CD8-positive, alpha-beta T cell (primary cell): ENCODE measurements at places on chromosomes 16 and 17.

GRCh38 chr17:58399974-58400373 lies 17.4 kb downstream of the RNF43 start:
- DNase-seq, result no peak

GRCh38 chr17:81846743-81847689 lies 12.2 kb upstream of the PPP1R27 start:
- no peak for DNase-seq

DNA sequence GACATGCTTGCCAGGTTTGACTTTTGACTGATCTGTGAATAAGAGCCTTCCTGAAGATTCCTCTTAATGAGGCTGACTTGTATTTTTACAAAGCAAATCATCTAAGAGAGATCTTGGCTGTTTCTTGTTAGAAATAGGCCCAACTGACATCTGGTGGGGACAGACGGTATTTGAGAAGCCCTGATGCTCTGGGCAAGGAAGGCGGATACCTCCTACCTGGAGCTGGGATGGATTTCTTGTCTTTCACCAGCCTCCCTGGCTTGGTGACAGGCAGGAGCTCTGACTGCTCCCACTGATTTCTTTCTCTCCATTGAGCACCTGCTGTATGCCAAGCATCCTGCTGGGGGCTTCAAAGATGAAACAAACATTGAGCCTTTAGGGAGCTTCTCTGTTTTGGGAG lies 40.4 kb downstream of the AKAP1 start:
- DNase-seq, result no peak

DNA sequence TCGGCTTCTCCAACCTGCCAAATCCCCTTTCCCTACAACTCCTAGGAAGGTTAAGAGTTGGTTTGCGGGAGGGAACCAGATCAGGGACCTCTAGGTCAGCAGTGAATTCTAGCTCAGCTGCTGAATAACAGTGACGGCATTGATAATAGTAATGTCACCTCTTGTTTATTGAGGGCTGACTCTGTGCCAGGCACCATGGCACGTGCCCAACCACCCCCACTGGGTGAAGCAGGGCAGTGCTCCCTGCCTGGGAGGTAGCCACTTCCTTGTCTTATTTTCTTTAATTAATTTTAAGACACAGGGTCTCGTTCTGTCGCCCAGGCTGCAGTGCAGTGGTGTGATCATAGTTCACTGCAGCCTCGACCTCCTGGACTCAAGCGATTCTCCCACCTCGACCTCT lies 5.5 kb upstream of the PPL start:
- DNase-seq, result no peak

DNA sequence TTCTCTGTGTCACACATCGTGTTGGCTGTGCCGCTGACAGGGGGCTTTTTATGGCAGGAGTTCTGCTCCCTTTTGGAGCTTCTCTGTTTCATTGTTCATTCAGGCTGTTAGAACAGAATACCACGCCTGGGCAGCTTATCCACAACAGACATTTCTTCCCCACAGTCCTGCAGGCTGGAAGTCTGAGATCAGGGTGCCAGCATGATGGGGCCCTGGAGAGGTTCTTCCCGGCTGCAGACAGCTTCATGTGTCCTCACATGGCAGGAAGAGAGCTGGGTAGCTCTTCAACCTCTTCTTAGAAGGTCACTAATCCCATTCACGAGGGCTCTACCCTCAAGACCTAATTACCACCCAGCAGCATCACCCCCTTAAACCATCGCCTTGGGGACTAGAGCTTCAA lies 65.1 kb downstream of the DHRS7C start:
- no peak for DNase-seq

GRCh38 chr16:85921026-85921425 lies 22.1 kb downstream of the IRF8 start:
- no peak for DNase-seq

DNA sequence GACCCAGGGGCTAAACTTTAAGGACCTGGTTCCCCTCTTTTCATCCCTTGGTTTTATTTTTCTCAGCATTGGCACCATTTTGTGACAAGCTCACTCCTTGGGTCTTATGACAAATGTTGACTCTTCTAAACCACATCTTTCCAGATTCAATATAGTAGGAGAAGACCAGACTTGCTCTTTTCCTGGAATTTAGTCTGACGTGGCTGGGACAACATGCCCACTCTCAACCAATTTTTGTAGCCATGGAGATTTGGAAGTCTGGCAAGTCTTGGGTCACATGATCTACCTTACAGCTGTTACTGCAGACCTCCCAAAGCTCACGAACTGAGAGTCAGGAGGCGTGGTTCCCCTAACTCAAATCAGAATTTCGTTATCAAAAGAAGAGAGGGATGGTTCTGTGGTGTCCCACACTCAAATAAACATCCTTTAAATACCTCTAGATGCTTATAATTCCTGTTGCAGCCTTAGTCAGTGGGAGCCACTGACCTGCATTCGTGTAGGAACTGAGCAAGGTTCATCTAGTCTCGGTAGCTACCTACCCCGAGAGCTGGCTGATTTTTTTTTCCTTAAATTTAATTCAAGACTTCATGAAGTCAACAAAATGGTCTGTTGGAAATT lies 683.5 kb downstream of the MAF start:
- DNase-seq, result no peak

DNA sequence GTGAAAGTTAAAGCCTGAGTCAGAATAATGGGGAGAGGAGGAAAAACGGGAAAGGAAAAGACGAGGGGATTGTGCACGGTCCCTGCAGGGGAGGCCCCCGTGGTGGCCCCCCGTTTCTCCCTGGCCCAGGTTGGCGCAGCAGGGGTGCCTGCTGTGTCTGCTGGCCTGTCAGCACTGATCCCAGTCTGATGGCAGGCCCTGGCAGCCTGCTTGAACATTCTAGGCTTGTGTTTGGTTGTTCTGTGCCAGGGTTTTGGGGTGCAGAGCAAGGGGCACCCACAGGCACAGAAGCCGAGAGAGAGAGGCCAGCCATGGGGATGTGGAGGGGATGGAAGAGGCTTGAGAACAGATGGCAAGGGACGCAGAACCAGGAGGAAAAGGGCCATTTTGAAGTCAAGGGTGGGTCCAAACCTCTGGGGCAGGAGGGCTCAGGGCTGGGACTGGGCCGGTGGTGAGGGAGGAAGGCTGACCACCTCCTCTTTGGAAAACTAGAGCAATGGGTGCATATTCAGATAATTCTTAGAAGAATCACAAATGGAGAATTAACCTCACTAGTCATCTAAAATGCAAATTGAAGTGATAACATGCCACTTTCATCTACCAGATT lies 35.9 kb downstream of the TBX4 start:
- no peak for DNase-seq

GRCh38 chr17:72407336-72407909 lies 286.6 kb downstream of the SOX9 start:
- no peak for DNase-seq
